Hematopoietic multipotent progenitor cell treated with erythropoietin and hydrocortisone succinate and interleukin-3 and kit ligand, for 6 days (in vitro differentiated cells): ENCODE measurements at places on chromosomes 16 and 17.
A peak's percentile ranks its signal among the peaks of the same experiment; 100 is the strongest.

GRCh38 chr16:73714976-73715375 is 581.6 kb upstream of the PSMD7 start:
- no peak for DNase-seq

DNA sequence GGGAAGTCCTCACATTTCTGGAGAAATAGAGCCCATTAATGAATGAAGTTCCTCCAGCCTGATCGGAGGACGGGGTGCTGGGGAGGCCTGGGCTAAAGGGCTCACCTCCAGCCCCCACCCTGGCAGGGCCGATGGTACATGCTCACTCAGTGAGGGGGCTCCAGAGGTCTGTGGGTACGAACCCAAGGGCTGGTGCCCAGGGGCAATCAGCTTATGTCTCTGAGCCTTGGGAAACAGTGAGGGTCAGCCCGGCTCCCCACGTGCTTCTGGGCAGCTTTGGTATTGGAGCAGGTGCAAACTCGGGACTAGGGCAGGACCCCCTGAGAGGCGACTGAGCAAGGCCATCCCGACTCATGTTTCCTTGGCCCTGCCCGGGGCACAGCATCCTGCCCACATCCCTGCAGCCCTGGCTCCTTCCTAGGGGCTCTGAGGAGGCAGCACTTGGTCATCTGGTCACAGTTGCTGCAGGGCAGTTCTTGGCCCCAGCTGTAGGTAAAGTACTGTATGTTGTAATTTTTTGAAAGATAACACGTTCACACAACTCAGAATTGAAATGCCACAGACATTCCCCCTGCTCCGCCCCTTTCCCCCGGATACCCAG is 969 bp upstream of the CETP start:
- DNase-seq: no peak

DNA sequence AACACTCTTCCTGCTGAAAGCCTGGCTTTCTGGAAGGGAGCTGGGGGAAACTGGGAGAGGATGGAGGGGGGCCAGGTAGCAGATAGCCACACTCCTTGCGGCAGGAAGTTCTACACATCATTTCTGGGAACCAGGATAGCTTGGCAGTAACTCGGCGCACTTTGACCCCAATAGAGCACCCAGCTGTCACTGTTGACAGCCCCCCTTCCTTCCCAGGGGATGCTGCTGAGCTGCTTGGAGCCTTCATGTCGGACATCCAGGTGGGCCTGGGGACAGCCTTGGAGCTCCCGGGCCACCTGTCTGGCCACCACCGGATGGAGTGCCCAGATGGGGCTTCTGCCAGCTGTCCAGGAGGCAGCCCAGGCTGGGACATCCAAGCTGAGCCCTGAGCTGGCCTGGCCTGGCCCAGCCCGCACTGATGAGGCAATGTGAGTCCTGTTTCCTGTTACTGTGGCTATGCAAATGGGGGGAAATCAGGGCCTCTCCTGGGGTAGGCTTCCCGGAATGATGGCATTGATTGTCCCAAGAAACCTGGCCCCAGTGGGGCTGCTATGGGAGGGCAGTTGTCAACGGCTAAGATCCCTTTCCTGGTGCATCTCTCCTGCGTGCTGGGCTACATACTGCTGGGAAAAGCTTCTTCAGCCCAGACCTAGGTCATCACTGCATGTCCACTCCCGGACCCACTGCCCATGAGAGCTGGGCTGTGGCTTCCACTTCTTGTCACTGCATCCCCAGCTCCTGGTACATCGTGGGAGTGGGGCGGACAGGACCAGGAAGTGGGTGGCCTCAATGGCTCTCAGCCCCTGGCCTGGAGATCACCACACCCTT is 50.0 kb downstream of the SOCS1 start:
- DNase-seq: peak; percentile 27

DNA sequence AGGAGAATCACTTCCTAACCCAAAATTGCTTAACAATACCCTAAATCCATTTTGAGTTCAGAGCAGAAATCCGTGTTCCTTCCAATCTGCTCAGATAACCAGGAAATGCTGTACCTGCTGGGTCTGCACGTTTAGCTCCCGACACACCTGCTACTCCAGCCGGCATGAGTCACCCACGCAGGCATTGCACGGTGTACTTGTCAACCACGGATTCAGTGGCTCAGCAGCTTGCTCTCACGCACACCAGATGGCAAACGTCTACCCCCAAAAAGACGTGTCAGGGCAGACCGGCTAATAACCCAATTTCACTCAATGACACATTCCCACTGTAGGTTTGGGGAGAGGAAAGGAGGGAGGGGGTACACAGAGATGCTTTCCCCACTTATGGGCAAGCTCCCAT is 468.1 kb downstream of the SOX9 start:
- no peak for DNase-seq

DNA sequence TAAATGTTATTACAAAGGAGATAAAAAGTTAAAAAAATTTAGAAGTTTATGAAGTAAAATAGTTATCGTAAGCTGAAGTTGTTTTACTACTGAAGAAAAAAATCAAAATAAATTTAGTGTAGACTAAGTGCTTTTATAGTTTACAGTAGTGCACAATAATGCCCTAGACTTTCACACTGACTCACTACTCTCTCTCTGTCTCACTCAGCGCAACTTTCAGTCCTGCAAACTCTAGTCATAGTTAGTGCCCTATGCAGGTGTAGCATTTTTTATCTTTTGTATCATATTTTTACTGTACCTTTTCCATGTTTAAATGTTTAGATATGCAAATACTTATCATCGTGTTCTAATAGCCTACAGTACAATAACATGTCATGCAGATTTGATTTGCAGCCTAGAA is 17.7 kb upstream of the TOM1L1 start:
- DNase-seq: no peak

GRCh38 chr17:64423881-64424280 is 25.0 kb upstream of the MILR1 start:
- no peak for DNase-seq

DNA sequence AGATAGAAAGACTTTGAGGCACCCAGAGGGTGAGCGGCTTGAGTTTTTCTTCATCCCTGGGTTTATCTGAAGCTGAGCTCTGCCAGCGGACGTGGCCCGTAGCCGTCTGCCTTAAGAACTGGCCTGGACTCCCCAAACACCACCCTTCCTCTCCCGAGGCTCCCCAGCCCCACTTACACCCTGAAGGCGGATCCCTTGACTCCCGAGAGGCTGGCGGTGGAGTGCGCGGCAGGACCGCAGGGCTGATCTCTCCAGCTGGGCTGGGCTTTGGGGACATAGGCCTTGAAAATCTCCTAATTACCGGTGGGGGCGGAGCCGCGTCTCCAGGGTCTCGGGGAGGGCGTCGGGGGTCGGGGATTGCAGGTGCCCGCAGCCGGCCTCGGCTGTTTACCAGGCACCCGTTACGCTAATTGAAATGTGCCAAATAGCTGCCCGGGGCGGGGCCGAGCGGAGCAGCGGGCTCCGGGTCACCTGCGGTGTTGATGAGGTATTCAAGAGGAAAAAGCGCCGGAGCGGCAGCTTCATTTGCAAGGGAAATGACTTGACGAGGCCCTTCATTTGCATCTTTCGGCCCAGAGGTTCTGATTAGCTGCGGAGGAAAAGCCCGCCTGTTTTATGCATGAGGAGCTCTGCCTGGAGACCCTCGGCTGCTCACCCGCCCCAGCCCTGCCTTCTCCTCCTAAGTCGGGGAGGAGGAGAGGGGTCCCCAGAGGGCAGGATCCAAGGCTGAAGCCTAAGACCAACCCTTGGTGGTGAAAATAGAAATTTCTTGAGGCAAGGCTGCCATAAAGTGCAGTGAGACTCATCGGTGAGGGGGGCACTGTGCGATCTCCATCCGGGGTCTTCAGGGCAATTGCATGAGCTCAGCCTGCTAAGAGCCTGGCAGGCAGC is 100.7 kb downstream of the MGAT5B start:
- peak; percentile 26 for DNase-seq

GRCh38 chr17:50833510-50834428 is 1.6 kb upstream of the WFIKKN2 start:
- no peak for DNase-seq

GRCh38 chr17:74555427-74555940 is 9.6 kb upstream of the CD300C start:
- peak; percentile 54 for DNase-seq

- DNase-seq: no peak
These were observed 45.2 kb downstream of the CMTM3 start for GRCh38 chr16:66649636-66650205.

GRCh38 chr16:28014851-28015250 is 48.7 kb downstream of the GSG1L start:
- DNase-seq: no peak

DNA sequence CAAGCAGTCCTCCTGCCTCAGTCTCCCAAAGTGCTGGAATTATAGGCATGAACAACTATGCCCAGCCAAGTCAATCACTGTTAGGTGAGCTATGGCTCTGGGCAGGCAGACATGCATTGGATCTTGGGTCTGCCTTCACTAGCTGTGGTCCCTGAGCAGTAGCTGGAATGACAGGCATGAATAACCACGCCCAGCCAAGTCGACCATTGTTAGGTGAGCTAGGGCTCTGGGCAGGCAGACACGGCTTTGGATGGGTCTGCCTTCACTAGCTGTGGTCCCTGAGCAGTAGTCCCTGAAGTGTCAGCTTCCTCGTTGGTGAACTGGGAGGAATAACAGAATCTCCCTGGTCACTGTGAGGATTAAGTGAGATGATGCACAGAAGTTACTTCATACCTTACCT is 6.4 kb downstream of the MRM3 start:
- DNase-seq: no peak

GRCh38 chr17:1638171-1638590 is 7.4 kb downstream of the SCARF1 start:
- no peak for DNase-seq

- DNase-seq: peak; percentile 39
These were observed 41.8 kb downstream of the MYO18A start for GRCh38 chr17:29138184-29138955.

DNA sequence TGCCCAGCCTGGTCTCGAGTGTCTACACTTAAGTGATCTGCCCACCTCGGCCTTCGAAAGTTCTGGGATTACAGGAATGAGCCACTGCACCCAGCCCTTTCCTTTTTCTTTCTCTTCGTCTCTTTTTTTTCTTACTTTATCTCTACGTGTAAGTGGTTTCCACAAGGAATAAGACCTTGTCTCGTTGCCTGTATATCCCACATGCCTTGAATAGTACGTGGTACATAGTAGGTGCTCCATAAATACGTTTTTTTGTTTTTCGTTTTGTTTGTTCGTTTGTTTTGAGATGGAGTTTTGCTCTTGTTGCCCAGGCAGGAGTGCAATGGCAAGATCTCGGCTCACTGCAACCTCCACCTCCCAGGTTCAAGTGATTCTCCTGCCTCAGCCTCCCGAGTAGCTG is 86.0 kb downstream of the YPEL2 start:
- DNase-seq: no peak

DNA sequence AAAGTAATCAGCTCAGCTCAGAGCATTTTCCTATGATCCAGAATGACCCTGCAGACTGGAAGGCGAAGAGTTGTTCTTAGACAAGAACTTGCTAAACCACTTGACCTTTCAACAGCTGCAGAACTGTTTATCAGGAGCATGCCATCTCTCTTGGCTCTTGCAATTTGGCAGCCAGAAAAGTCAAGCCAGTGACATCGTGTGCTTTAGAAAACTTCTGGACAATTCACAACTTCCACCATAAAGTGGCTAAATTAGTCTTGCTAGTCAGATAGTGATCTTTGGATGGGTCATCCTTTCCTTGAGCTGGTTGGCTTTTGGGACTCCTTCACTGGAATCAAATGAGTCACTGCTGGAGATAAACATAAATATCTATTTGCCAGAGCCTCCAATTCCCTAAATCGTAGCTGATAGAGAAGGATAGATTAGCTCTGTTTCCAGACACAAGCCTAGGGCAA is 146.5 kb downstream of the MAP2K6 start:
- DNase-seq: no peak

GRCh38 chr16:51666074-51666473 is 515.0 kb upstream of the SALL1 start:
- DNase-seq: no peak

GRCh38 chr17:39738568-39738901 is 797 bp downstream of the GRB7 start:
- DNase-seq: no peak
